AG09309 (cell line): ENCODE measurements at places on chromosomes 11 and 22.

- DNase-seq: no peak
Measured at GRCh38 chr11:130524132-130524790, 75.8 kb downstream of the ADAMTS15 start.

DNA sequence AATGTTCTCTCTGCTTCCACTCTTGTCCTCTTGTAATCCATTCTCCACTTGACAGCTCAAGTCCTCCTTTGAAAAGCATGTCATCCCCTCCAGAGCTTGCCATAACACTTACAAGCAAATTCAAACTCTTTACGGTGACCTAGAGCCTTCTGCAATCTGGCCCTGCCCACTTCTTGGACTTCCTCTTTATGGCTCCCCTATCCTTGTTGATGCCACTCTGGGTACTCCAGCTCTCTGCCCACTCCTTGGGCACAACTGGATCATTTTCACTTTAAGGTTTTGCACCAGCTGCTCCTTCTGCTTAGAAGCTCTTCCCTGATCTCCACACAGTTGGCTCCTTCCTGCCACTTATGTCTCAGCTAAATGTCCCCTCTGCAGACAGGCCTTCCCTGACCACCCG, 217.9 kb downstream of the DSCAML1 start:
- DNase-seq: no peak

- no peak for DNase-seq
Measured at GRCh38 chr22:28837640-28838039, 37.3 kb upstream of the XBP1 start.

DNA sequence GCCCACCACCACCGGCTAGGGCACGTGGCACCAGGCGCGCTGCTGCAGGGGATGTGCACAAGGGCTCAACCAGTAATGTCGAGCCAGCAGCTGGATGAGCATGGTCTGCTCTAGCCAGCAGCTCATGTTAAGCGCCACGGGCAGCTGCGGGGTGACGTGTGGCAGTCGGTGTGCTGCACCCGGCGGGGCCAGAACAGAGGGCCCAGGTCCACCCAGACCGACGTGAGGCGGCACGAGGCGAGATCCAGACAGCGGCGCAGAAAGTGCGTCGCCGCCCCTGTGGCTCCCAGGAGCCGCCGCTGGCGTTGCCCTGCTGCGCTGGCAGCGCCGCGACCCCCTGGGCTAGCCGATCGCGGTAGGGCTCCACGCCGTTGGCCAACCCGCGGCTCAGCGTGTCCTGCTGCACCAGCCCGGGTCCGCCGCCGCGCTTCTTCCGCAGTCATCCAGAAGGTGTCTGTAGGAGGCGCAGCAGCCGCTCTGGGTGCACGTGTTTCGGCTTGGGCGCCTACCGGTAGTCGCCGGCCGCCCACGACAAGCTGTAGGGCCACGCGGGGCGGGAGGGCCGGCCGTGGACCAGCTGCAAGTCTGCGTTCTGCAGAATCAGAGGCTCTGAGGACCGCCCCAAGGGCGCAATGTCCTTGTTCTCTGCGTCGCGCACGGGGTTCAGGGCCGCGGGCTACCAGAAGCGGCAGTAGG, 4.6 kb upstream of the GALR3 start:
- no peak for DNase-seq

GRCh38 chr22:44523981-44524759, 26.1 kb upstream of the RTL6 start:
- DNase-seq: peak; percentile 93

DNA sequence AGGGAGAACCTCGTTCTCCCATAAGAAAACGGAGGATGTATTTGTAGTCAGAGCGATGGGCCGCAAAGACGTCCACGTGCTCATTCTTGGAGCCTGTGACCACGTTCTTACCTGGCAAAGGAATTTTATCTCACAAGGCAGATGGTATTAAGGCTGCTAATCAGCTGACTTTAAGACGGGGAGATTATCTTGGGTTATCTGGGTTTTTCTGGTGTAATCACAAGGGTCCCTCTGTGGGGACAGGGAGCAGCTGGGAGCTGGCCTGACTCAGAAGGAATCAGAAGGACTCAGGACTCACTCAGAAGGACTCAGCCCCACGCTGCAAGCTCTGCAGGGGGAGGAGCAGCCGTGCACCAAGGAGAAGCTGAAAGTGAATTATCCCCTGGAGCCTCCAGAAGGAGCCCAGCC, 7.5 kb upstream of the SIGIRR start:
- no peak for DNase-seq

GRCh38 chr11:833114-833791, 501 bp downstream of the CD151 start:
- DNase-seq: no peak

GRCh38 chr22:49023161-49023878, 804.4 kb downstream of the BRD1 start:
- DNase-seq: no peak

DNA sequence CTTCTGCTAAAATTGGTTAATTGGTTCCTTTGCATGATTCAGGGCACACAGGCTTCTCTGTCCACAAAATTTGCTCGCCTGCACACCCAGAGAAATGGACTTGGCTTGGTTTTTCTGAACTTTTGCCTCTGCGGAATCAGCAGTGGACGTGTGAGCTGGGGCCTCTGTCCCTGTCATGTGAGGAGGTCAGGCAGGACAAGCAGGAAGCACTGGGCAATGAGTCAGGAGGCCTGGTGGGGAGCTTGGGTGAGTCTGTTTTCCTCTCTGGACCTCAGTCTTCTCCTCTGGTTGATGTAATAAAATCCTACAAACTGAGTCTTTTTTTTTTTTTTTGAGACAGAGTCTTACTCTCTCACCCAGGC, 10.4 kb upstream of the CELSR1 start:
- peak; percentile 70 for DNase-seq

DNA sequence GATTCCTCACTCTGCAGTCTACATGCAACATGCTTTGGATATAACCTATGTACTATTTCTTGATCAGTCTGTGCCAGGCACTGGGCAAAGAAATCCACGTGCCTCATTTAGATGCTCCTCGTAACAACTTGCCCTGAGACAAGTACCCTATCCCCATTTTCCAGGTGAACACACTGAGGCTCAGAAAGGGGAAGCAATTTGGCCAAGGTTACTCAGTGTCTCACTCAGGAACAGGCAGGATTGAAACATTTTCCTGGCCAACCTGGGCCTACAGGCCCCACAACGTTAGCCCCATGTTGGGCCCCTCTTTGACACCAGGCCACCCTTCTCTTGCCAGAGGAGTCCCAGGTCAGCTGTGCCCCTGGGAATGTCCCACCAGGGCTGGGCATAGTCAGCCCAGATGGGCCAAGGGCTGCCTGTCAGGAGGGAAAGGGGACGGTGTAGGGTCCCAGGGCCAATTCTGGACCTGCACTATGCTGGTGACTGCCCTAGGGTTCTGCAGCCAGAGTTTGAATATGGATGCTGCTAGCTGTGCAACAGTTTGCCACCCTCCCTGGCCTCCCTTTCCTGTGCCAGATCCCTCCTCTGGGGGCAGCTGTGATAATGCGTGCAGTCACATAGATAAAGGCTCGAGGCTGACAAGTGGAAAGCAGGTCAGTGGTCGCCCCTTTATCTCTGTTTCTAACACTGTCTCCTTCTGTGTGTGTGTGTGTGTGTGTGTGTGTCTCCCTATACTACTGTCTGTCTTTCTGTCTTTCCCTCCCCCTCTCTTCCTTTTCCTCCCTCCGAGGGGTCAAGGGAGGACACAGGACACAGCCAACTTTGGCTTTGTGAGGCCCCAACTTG, 10.4 kb upstream of the EMID1 start:
- DNase-seq: no peak

DNA sequence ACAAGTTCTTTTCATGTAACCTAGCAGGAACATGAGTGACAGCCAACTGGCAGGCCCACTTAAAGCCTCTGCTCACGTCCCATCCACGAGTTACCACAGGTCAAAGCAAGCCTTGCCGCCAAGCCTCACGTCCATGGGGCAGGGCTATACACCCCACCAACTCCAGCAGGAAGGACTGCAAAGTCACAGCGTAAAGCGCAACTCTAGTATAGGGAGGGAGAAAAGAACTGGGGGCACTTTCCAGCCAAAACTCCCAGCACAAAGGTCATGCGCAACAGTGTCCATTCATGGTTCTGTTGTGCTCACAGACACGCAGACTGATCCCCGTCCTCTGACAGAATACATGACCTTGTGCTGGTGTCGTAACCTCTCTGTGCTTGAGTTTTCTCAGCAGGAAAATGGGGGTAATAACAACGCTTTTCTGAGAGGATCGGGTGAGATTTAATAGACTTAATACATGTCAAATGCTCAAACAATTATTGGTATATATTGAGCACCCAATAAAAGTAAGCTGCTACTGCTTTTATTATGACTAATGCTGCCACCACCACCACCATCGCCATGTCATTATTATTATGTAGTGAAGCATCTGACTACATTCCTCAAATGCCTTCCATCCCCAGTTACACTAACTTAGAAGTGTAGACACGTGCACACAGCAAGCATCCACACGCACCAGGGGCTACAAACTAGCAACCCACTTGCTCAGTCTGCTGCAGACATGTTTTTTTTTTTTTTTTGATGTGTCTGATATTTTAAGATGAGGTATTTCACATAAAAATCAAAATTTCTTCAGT, 104.4 kb upstream of the PARVA start:
- DNase-seq: no peak

GRCh38 chr11:16111690-16112089, 244.7 kb downstream of the SOX6 start:
- no peak for DNase-seq
